H54 (cell line): ENCODE measurements at places on chromosomes 3 and 15.

DNA sequence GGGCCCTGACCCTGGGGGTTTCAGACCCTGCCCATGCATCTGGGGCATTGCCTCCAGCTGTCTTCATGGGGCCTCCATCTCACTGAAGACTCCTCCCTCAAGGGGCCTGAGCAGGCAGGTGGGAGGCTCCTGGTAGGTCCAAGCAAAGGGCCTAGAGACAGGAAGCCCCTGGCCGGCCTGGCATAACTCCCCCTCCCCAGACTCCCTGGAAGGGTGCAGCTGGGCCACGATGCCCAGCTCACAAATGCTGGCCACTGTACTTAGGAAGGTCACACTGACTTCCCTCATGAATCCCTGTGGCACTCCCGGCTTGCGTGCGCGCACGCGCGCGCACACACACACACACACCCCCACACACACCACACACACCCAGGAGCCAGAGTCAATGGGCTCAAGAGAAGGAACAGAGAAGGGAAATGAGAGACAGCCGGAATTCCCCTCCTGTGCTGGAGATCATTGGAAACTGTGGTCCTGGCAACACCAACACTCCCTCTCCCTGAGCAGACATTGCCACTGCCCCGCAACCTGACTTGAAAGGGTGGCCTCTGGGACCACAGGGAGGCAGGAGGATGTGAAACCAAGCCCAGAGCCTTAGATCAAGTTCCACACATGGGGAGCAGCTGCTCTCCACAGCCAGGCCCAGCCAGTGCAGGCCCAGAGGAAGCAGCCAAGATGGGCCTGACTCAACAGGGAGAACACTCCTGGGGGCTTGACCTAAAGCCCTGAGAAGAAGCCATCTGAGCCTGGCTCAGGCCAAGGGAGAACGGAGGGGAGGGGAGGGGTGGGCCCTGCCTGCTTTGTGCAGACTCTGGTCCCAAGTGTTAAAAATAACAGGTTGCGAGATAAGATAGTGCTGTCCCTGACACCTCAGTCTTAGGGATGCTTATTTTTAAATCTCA lies 69.7 kb downstream of the SCN5A start:
- no peak for DNase-seq

GRCh38 chr15:40367371-40367685 lies 9.3 kb downstream of the DISP2 start:
- DNase-seq, result no peak

DNA sequence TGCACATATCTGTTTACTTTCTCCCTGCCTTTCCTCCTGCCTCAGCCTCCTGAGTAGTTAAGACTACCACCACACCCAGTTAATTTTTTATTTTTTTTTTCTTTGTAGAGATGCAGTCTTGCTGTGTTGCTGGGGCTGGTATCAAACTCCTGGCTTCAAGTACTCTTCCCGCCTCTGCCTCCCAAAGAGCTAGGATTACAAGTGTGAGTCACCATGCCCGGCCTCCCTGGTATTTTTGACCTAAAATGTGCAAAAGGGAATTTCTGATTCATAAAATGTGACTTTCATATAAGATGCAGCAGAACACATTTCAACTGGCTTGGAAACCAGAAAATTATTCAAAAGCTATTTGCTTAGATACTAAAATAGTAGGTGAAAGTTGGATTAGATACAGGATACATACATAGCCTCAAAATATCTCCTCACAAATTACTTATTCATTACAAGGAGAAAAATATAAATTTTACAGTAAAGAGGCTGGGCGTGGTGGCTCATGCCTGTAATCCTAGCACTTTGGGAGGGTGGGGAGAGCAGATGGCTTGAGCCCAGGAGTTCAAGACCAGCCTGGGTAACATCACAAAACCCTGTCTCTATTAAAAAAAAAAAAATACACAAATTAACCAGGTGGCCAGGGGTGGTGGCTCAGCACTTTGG lies 32.0 kb downstream of the MAP4 start:
- DNase-seq, result peak; percentile 9

- no peak for DNase-seq
These were observed 64.6 kb upstream of the FHIT start for GRCh38 chr3:61315871-61316270.

GRCh38 chr3:72128921-72129320 lies 344.0 kb upstream of the PROK2 start:
- DNase-seq, result no peak

DNA sequence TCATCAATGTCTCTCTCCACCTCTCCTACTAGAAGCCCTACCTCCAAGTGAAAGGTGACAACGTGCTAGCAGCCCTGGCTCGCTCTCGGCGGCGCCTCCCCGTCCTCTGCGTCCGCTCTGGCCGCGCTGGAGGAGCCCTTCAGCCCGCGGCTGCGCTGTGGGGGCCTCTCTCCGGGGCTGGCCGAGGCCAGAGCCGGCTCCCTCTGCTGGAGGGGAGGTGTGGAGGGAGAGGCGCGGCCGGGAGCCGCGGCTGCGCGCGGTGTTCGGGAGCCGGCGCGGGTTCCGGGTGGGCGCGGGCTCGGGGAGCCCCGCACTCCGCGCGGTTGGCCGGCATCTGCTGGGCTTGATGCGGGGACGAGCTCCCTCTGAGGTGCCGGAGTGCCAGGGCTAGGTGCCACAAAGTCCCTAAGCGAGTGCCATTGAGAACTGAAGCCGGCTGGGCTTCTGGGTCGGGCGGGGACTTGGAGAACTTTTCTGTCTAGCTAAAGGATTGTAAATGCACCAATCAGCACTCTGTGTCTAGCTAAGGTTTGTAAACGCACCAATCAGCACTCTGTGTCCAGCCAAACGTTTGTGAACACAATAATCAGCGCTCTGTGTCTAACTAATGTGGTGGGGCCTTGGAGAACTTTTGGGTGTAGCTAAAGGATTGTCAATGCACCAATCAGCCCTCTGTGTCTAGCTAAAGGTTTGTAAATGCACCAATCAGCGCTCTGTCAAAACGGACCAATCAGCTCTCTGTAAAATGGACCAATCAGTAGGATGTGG lies 84.8 kb upstream of the ARRDC4 start:
- no peak for DNase-seq

DNA sequence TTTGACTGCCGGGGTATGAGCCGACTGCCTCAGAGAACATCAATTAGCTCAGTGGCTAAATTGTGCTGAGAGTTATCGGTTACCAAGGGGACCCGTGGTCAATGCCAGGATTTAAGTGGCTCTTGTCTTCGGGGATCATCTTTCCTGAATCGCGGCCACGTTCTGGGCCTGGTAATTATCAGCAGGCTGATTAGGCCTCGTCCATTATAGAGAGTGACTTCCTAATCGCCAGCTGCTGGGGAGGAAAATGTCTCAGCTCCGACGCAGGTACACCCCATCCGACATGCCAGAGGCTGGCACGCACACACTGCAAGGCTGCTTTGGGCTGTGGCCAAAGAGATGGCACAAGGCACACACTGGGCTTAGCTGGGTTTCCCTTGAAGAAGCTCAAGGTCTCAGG lies 10.6 kb downstream of the TRH start:
- no peak for DNase-seq

GRCh38 chr3:23979569-23979968 lies 34.5 kb downstream of the NR1D2 start:
- DNase-seq, result no peak

GRCh38 chr3:39550354-39551051 lies 83.0 kb downstream of the MOBP start:
- DNase-seq, result no peak

GRCh38 chr3:25812644-25813043 lies 22.8 kb downstream of the OXSM start:
- DNase-seq, result no peak

GRCh38 chr3:178750639-178751300 lies 214.5 kb downstream of the KCNMB2 start:
- no peak for DNase-seq

DNA sequence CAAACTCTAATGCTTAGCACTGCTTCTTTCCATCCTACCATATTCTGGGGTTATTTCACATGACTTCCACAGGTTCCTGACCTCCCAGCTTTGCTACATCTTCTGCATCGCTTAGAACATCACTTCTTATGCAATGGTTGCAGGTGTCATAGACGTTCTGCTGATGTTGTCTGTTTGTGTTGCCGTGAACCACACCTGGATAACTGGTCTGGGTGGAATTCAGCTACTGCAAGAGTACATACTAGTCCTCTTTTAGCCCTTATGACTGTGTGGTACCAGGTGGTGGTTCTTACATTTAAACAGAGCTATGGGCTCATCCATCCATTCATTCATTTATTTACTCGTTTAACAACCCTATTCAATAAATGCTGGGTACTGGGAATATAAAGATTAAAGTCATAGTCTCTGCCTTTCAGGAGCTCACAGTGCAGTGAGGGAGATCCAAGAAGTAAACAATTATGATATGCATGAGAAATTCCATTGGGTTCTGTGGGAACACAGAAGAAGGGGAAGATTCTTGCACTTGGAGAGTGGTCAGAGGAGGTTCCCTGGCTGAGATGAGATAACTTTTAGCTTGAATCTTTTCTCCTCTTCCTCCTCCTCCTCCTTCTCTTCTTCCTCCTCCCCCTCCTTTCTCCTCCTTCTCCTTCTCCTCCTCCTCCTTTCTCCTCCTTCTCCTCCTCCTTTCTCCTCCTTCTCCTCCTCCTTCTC lies 30.8 kb downstream of the TMEM45A start:
- no peak for DNase-seq

- DNase-seq, result no peak
These were observed 76.0 kb downstream of the CFAP20DC start for GRCh38 chr3:58973796-58974195.

DNA sequence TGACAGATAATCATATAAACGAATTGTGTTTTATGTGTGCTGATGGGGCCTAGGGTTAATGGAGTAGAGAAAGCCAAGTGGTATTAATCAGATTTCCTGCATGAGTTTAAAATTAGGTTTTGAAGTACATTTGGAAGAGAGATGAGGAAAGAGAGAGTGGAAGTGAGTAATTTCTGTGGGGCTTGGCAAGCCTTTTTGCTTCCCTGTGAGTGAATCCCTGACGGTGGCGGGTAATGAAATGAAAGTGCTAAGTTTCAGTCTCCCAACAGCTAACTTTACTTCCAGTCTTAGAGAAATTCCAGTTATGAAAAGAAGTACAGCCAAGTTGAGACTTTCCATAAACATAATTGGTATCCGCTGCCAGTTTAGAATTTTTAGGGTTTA lies 139.4 kb downstream of the BBX start:
- peak; percentile 5 for DNase-seq

- no peak for DNase-seq
These were observed 400.6 kb downstream of the ZBTB20 start for GRCh38 chr3:114746502-114746901.

- no peak for DNase-seq
These were observed 37.1 kb downstream of the NR2F2 start for GRCh38 chr15:96367311-96368200.

- DNase-seq, result no peak
These were observed 10.3 kb upstream of the MUSTN1 start for GRCh38 chr3:52845157-52845556.

DNA sequence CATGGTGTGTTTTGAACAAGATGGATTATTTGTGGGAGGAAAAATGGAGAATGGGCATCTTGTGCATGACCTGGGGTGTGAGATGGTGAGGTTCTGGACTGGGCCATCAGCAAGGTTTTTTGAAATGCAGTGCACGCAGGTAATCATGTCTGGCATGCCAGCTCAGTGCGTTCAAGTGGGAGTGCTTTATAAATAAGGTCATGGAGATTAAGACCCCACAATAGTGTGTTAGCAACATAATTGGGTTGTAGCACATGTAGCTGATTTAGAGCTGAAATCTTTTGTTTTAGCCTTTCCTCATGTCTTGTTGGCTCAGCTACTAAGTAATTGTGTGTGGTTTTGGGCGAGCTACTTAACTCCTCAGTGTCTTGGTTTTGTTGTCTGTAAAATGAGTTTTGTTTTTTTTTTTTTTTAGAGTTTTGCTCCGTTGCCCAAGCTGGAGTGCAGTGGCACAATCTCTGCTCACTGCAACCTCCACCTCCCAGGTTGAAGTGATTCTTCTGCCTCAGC lies 3.9 kb upstream of the CACNA1D start:
- DNase-seq, result no peak

DNA sequence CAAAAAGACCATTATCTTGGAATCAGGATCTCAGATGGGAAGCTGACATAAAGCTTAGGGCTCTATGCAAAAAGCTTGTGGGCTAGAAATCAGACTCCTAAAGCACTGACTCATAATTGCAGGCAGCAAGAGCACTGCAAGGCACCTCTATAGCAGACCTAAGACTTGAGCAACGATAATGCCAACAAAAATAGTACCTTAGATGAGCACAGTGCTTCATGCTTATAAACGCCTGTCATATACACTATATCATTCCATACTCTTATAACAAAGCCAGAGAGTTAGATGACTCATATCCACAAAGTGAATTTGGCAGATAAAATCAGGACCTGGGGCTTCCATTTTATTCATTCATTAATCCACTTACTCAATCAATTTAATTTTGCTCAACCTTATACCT lies 560.8 kb downstream of the MCTP2 start:
- DNase-seq, result no peak

DNA sequence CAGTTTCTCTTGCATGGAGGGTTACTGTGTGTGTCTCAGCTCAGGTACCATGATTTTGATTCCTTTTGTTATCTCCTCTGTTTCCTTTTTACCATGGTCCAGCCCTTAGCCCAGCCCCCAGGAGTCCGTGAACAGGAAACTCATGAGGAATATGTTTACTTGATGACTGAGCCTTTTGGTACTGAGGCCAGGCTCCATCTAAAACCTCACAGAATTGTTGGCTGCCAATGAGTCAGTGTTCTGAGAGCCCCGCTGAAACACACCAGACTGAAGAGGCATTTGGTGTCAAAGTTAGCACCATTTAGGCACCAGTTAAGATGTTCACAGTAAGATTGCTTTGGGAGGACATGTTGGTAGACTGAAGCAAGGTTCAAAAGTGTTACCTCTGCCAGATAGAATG lies 80.9 kb downstream of the DGKG start:
- peak; percentile 44 for DNase-seq

DNA sequence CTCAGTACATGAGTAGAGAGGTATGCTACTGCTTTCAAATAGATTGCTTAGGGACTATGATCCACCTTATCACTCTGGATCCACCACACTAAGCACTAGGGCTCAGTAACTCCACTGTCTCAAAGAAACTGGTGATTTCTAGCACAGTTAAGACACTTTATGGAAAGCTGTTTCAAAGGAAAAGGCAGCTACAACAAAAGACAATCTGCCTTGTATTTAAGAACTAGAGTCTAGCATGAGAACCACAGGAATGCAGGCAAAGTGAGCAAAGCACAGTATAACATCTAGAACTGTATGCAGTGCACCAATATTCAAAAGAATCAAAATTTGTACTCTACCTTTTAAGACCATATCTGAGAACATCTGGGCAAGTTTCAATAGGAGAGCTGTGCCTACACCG lies 17.9 kb downstream of the TFRC start:
- no peak for DNase-seq
